ENCODE measurements at places on chromosomes 3 and 15. TPM values are rescaled to one million over a fixed set of nuclear protein-coding genes. Genes with fewer than 3 reads are reported as not detected.
A peak's percentile ranks its signal among the peaks of the same experiment; 100 is the strongest.

- DNase-seq = no peak
- no peak overlapping the region for H3K4me3 ChIP-seq
- H3K36me3 ChIP-seq = no peaks in the 10 kb centered on the region
- peaks cover 5% of the 10 kb centered on the region for H3K4me1 ChIP-seq
- no peaks in the 10 kb centered on the region for H3K27me3 ChIP-seq
- no peak overlapping the region for H3K27ac ChIP-seq
These were observed 43.1 kb upstream of the HES1 start for GRCh38 chr3:194092881-194093301.

- DNase-seq = no peak
- H3K4me3 ChIP-seq = no peak overlapping the region
- H3K36me3 ChIP-seq = no peaks in the 10 kb centered on the region
These were observed 57.4 kb upstream of the MYZAP start for GRCh38 chr15:57534281-57534680.

- H3K4me3 ChIP-seq = no peak overlapping the region
These were observed 5.3 kb upstream of the TRAK1 start for GRCh38 chr3:42085641-42086376.

GRCh38 chr3:3532508-3532907 lies 266.7 kb upstream of the LRRN1 start:
- H3K27me3 ChIP-seq = no peaks in the 10 kb centered on the region
- no peak overlapping the region for H3K27ac ChIP-seq

GRCh38 chr3:48466386-48467109 lies 20.0 kb downstream of the ATRIP start:
- no peaks in the 10 kb centered on the region for H3K36me3 ChIP-seq
- H3K27ac ChIP-seq = peak overlapping the region; percentile 98
- H3K27me3 ChIP-seq = no peaks in the 10 kb centered on the region

DNA sequence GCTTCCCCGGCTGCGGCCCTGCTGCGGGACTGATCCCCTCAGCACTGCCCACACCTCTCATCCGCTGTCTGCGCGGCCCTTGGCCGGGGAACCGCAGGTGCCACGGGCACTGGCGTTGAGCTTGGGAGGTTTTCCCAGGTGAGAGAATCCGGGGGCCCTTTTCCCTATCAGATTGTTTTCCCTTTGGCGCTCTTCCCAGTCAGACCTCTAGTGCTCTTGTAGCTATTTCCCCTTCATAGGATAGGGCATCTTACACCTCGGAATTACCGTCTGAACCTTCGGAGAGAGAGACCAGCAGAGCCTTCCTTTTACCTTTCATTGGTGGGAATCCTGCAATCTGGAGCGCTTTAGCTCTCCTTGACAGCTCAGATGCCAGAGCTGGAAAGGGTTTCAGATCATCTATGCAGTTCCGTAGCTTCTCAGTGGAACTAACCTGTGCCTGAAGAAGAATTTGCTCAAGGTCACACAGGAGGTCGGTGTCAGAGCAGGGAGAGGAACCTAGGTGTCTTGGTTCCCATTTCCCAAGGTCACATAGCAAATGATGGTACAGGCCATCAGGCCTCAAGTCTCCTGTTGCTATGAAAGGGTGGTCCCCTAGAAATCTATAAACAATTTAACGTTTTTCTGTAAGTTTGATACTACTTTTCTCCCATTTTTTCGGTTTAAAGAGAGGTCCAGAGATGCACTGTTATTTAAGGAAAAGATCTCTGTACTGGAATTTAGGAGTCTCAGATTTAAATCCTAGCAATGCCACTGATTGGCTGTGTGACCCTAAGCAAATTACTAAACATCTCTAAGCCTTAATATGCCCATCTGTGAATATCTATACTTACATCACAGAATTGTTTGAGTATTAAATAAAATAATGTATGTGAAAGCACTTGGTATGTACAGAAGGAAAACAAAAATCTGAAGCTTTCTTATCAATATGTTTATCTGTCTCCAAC lies 916 bp downstream of the IDH3A start:
- H3K27me3 ChIP-seq = no peaks in the 10 kb centered on the region
- peaks cover 12% of the 10 kb centered on the region for H3K4me1 ChIP-seq
- DNase-seq = no peak
- peak overlapping the region; percentile 77 for H3K27ac ChIP-seq
- H3K36me3 ChIP-seq = no peaks in the 10 kb centered on the region

GRCh38 chr3:35936571-35936970 lies 297.2 kb downstream of the ARPP21 start:
- H3K4me1 ChIP-seq = no peaks in the 10 kb centered on the region
- no peak overlapping the region for H3K27ac ChIP-seq
- no peaks in the 10 kb centered on the region for H3K27me3 ChIP-seq

GRCh38 chr15:60994963-60995475 lies 234.1 kb downstream of the RORA start:
- no peak overlapping the region for H3K27ac ChIP-seq
- H3K4me1 ChIP-seq = peaks cover 6% of the 10 kb centered on the region
- peak; percentile 31 for DNase-seq
- no peaks in the 10 kb centered on the region for H3K36me3 ChIP-seq
- no peak overlapping the region for H3K4me3 ChIP-seq
- H3K27me3 ChIP-seq = no peaks in the 10 kb centered on the region

- no peaks in the 10 kb centered on the region for H3K36me3 ChIP-seq
- H3K4me1 ChIP-seq = no peaks in the 10 kb centered on the region
- H3K4me3 ChIP-seq = no peak overlapping the region
- DNase-seq = no peak
These were observed 525.1 kb downstream of the PDCD6IP start for GRCh38 chr3:34323517-34323916.

DNA sequence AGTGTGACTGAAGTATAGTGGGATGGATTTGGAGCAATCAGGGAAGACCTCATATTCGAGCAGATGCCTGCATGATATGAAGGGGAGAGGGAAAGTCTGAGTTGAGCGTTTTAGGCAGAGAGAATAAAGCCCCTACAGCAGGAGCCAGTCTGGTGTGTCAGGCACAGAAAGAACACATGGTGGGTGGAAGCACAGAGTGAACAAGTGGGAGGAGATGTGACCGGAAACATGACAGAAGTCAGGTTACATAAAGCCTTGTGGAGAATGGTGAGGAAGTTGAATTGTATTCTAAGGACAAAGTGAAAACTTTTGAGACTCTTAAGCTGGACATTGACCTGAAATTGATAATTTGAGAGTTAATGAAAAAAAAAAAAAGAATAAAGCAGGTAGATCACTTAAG lies 541.0 kb downstream of the PLOD2 start:
- DNase-seq = no peak
- H3K27ac ChIP-seq = no peak overlapping the region
- no peaks in the 10 kb centered on the region for H3K27me3 ChIP-seq
- H3K4me3 ChIP-seq = no peak overlapping the region
- H3K36me3 ChIP-seq = no peaks in the 10 kb centered on the region

DNA sequence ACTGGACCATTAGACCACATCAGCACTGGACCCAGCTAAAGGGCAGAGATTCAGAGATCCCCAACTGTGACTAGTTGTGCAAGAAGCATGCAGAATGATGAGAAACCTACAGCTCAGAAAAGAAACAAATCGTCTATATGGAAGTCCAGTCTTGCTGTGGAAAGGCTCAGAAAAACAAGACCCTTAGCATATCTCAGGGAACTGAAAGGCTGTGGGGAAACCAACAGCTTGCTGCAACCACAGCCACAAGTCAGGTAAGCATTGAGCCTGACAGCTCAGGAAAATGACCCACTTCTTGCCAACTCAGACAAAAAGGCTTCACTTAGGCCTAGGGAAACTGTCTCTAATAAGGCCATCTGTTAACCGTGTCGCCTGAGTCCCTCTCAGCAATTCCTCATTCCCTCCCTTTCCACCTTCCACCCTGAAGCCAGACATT lies 145.6 kb downstream of the LSAMP start:
- H3K4me3 ChIP-seq = no peak overlapping the region
- H3K27ac ChIP-seq = no peak overlapping the region
- H3K36me3 ChIP-seq = no peaks in the 10 kb centered on the region
- no peaks in the 10 kb centered on the region for H3K27me3 ChIP-seq
- H3K4me1 ChIP-seq = no peaks in the 10 kb centered on the region
- no peak for DNase-seq

DNA sequence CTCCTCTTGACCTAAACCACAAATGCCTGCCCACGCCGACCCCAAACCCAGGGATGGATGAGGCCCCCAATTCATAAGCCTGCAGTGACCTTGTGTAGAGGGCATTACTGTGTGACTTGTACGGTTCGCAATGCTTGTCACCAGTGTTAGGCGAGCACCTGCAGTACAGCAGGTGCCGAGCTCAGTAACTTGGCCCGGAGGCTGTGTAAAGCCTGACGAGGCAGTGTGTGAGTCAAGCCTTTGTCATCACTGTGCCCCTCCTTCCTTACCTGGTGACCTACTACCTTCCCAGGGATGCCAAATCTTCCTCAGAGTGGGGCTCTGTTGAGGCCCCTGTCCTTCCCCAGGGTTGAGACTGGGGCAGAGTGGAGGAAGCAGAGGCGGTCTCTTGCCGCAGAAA lies 37.2 kb upstream of the TMEM115 start:
- H3K27me3 ChIP-seq = no peaks in the 10 kb centered on the region
- H3K4me1 ChIP-seq = no peaks in the 10 kb centered on the region
- no peak overlapping the region for H3K27ac ChIP-seq
- H3K4me3 ChIP-seq = no peak overlapping the region

The ITIH4 gene
- 19.9 TPM for total RNA-seq

DNA sequence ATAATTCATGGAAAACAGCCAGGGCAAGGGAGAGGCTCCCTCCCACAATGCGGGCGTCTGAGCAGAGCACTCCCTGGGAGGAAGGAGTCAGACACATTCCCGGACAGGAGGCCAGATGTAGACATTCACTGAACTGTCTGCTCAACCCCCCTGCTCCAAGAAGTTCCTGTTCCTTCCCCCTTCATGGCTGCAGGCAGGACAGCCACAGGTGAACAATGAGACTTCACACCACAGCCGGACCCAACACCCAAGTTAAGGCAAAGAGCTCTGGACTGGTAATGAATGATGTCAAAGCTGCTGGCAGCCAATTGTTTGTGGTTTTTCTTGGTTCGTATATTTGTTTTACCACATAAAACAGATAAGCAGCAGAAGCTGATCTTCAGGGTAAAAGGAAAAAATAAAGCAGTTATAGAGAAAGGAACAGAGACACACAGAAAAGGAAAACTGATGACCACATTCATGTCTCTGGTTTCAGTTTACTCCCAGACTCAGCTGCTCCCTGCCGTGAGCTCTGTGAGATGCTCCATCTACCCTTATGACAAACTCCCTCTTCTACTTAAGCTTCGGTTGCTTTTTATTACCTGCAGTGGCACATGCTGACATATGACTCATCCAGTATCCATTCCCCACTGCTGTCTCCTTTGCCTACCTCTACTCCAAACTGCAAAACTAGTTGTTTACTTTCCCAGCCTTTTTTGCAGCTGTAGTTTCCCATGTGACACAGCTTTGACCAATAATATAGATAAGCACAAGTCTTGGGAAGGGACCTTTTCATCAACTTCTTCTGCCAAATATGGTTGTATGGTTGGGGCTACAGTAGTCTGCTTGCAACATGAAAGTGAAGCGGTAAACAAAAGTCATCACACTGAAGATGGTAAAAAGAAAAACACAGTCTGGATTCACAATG lies 33.1 kb downstream of the DZIP1L start:
- no peaks in the 10 kb centered on the region for H3K36me3 ChIP-seq
- H3K4me3 ChIP-seq = no peak overlapping the region
- H3K27ac ChIP-seq = no peak overlapping the region
- H3K27me3 ChIP-seq = no peaks in the 10 kb centered on the region
- DNase-seq = no peak

The MEIS2 gene
- total RNA-seq = 19.4 TPM

The EBLN2 gene
- total RNA-seq = 10.5 TPM

The CLDN16 gene
- total RNA-seq = 0.55 TPM

The PRICKLE2 gene
- total RNA-seq = 10.1 TPM

GRCh38 chr15:58447271-58448010 lies 15.7 kb downstream of the LIPC start:
- DNase-seq = no peak
- H3K27me3 ChIP-seq = no peaks in the 10 kb centered on the region
- no peak overlapping the region for H3K27ac ChIP-seq
- no peak overlapping the region for H3K4me3 ChIP-seq

DNA sequence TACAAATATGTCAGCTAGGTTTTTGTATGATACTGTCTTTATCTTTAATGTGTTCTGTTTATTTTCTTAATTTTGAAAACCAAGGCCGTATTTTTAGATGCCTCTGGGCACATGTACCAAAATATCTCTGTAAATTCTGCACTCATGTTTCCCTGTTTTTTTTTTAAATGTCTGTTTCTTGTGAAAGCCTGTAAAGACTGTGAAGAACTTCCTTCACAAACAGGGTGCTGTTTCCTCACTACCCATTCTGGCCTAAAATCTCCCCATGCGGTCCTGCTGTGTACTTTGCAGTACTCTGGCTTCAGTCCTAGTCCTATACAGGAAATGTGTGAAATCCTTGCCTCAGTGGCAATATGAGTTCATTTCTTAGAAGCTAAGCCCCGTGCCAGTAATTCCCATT lies 133.4 kb upstream of the ZBTB20 start:
- no peaks in the 10 kb centered on the region for H3K4me1 ChIP-seq
- H3K4me3 ChIP-seq = no peak overlapping the region
- no peak for DNase-seq

The DGKG gene
- 1.1 TPM for total RNA-seq

GRCh38 chr3:180036671-180037455 lies at the start of gene PEX5L:
TSS of gene PEX5L (minus strand) at chr3:180036937. CDS start at chr3:180036599, 338 bp downstream.
- no peaks in the 10 kb centered on the region for H3K36me3 ChIP-seq
- H3K4me3 ChIP-seq = peak within 1 kb of the TSS; percentile 31
- H3K4me1 ChIP-seq = no peaks in the 10 kb centered on the region
- peak; percentile 68 for DNase-seq

DNA sequence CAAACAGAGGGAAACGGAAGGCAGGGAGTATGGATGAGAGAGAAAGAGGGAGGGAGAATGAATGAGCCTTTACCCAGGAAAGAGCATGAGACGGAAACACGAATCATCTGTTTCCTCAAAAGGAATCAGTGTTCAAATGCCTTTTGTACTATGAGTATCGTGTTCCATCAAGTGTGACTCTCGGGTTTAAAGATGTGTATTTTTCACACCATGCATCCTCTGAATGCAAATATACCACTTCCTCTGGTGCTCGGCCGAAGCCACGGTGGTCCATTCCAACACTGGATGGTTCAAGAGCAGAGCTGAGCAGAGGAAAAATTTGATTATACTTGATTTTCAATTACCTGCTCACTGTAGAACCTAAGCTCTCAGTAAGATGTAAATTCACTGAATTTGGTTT lies 505.1 kb downstream of the MECOM start:
- H3K27me3 ChIP-seq = no peaks in the 10 kb centered on the region
- no peak overlapping the region for H3K4me3 ChIP-seq
- H3K4me1 ChIP-seq = no peaks in the 10 kb centered on the region
- no peak overlapping the region for H3K27ac ChIP-seq

The EFL1 gene
- 34.3 TPM for total RNA-seq

The SAMMSON gene
- total RNA-seq = 3.5 TPM

- H3K27me3 ChIP-seq = no peaks in the 10 kb centered on the region
- no peak for DNase-seq
- H3K4me3 ChIP-seq = no peak overlapping the region
- H3K4me1 ChIP-seq = peaks cover 18% of the 10 kb centered on the region
- H3K36me3 ChIP-seq = no peaks in the 10 kb centered on the region
- H3K27ac ChIP-seq = no peak overlapping the region
These were observed 3.5 kb downstream of the MAPKAPK3 start for GRCh38 chr3:50620420-50620819.

- DNase-seq = peak; percentile 43
- H3K36me3 ChIP-seq = no peaks in the 10 kb centered on the region
- no peak overlapping the region for H3K4me3 ChIP-seq
- peaks cover 5% of the 10 kb centered on the region for H3K4me1 ChIP-seq
- no peak overlapping the region for H3K27ac ChIP-seq
These were observed 2.9 kb downstream of the THBS1 start for GRCh38 chr15:39583596-39584265.
